ENCODE measurements at places on chromosomes 12 and 14.

DNA sequence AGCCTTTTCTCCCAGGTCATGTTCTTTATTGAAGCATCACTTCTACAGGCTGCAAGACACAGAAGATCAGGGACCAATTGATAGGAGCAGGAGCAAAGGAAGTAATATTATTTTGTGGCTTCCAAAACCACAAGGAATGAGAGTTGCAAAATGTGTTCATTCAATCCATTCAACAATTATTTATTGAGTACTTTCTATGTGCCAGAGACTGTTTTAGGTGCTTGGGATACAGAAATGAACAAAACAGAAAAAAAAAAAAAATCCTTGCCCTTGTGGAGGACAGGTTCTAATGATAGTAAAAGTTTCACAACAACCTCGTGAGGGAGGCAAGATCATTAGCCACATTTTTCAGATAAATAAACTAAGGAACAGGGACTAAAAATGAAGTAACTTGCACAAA is 20.1 kb upstream of the DACT1 start:
- no peak for DNase-seq

DNA sequence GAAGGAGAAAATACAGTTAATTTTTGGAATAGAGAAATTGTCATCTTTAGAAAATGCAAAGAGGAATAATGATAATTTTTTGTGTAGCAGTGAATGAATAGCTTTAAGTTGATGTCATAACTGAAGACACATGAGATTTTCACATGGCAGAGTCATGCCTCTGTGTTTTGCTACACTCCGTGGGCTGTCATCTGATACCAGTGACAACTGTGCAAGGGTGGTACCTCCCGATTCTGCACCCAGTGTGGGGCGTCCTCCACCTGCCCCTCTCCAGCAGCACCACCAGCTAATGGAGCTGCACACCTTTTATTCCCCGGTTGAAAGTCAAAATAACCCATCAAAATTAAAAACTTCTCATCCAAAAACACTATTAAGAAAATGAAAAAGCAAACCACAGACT is 47.2 kb downstream of the ANKRD9 start:
- DNase-seq = no peak

DNA sequence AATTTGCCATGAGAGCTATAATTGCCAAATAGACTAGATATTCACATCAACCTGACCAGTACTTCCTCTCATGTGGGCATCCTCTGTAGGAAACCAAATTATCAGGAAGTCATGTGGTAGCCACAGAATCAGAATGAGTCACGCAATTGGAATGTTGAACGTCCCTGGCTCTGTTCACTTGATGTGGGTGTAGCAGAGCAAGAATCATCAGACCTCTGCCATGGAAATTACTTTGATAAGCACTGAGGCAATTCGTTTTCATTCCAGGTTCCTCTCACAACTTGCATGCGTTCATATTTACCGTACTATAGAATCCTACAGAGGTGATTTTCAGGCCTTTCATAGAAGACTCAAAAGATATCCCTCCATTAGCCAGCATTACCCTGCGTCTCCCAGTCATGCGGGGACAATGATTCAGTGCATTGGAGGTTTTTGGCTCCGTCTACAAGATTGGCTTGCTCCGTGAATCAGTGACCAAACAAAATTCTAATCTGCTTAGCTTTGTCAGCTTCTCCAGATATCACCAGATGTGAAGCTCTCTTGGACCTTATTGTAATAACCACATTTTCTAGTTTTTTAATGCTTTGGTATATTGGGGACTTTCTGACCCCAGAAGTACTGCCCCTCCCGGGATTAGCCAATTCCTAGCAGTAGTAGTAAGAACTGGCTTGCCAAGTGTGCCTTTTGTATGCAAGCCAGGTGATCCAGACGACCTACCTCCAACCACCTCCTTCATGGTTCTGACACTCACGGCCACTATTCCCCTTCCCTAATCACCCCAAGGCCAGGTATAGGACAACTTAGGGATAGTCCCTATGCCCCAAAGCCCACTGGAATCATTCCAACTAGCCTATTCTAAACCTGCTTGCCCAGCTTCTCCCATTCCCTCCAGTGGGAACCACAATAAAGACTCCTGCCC is 133.4 kb downstream of the KICS2 start:
- DNase-seq = peak; percentile 40

- DNase-seq = no peak
These were observed 10.4 kb downstream of the HOXC5 start for GRCh38 chr12:54042970-54043853.

DNA sequence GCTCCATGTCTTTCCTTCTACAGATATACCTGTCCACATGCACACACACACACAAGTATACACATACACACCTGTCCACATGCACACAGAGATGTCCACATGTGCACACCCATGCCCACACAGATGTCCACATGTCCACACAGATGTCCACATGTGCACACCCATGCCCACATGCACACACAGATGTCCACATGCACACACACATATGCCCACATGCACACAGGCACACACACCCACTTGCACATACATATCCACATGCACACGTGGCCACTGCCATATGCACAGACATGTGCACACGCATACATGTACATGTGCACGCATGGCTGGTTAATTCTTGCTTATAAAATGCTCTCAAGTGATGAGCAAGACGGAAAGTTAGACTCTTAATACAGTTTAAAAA is 32.2 kb downstream of the ELK3 start:
- no peak for DNase-seq

DNA sequence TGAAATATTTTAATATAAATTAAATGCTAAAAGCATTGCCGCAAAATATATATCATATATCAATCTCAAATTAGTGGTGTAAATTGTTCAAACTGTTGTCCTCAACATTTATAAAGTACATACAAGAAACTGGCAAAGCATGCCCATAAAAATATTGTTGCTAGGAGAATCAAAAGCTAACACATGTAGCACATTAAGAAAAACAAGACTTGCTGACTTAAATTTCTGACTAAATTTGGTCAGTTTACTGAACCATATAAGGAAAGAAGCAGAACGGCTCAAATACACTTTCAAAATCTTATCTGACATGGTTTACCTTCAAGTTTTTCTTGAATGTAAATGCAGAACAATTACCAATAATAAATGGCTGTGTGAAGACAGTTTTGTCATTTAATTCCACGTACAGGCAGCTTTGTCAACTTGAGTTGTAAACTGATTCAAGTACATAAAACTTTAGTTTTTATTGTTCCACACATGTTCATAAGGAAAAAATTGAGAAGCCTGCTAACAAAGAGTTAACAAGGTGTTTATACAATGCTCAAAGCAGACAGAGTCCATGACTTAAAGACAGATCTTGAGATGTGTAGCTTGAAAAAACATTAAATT is 50.4 kb downstream of the PPP1R12A start:
- no peak for DNase-seq

GRCh38 chr14:67372833-67373232 is 12.7 kb downstream of the EIF2S1 start:
- DNase-seq = no peak

DNA sequence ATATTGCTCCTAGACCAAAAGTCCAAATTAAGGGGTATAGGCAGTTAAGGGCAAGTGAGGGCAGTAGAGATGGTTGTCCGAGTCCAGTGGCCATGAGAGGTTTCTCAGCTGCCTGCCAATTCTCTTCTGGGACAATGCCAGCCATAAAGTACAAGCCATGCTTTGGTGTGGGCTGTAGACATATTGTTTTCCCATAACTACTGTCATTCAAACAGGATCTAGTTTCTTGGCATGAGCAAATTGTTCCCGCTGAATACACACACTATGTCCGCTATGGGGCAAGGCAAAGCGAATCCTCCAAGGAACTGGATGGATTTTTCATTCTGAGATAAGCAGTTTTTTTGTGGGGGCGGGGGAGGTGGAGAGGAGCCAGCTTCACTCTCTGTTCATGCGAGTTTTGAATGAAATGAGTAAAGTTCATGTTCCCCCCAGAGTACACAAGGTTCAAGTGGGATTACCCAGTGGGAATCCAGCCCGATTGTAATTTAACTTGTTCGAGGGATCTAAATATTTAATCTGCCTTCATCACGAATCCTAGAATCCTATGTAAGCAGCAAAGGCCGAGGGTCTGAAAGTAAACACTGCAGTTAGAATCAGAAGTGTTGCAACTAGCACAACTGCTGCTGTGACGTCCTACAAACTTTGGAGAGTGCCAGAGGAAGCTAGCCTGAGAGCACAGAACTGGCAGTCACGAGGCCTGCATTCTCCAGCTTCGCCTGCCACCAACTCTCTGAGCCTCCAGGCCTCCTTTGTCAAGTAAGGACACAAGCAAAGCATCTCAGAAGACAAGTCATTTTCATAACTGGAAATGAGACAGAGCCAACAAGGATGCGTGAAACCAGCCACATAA is 137.0 kb downstream of the CRADD start:
- DNase-seq = no peak

- DNase-seq = no peak
These were observed 156.3 kb downstream of the PELI2 start for GRCh38 chr14:56274556-56274955.

DNA sequence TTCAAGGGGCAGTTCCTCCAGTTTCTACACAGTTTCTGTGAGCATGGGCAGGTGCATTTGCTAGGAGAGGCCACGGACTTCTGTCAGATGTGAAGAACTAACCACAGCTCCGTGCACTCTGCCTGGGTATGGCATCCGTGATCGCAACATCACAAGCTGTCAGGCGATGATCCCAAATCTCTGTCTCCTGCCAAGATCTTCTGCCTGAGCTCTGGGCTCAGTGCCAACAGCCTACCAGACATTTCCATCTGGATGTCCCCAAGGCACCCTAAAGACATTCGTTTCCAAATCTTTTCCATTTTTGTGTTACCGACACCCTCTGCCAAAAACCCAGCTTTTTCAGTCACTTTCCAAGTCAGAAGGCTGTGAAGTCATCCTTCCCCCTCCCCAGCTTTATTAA is 292.1 kb downstream of the GLT1D1 start:
- DNase-seq = no peak

- DNase-seq = no peak
These were observed 191.5 kb upstream of the PRKD1 start for GRCh38 chr14:30118992-30119640.

Measured in NCI-H774 (cell line).